ENCODE measurements at places on chromosomes 12 and 14. TPM values are rescaled to one million over a fixed set of nuclear protein-coding genes. Genes with fewer than 3 reads are reported as not detected.

DNA sequence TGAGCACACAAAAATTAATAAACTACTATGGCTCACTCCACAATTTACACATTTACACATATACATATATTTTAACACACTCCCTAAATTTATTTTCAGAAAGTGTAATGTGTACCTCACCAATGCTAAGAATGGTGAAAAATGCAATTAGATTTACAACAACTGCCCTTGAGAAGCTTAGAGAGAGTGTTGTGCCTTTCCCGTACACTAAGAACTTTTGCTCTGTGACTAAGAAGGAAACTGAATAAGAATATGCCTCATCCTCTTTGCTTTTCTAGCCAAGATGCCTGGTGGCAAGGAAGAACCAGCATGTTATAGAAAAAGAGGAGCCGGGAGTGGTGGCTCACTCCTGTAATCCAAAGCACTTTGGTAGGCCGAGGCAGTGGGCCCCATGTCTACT is 62.3 kb downstream of the SINHCAF start:
- DNase-seq = no peak
- no peak overlapping the region for H3K4me3 ChIP-seq
- no peak overlapping the region for H3K27ac ChIP-seq
- no peaks in the 10 kb centered on the region for H3K4me1 ChIP-seq
- no peaks in the 10 kb centered on the region for H3K27me3 ChIP-seq

- H3K27me3 ChIP-seq = peaks cover 23% of the 10 kb centered on the region
- no peaks in the 10 kb centered on the region for H3K36me3 ChIP-seq
These were observed 700 bp downstream of the SIX6 start for GRCh38 chr14:60509438-60510253.

- peaks cover 16% of the 10 kb centered on the region for H3K36me3 ChIP-seq
- no peak overlapping the region for H3K27ac ChIP-seq
- no peak overlapping the region for H3K4me3 ChIP-seq
- no peaks in the 10 kb centered on the region for H3K4me1 ChIP-seq
- peaks cover 5% of the 10 kb centered on the region for H3K27me3 ChIP-seq
These were observed 13.6 kb upstream of the ZNF705A start for GRCh38 chr12:8143261-8143660.

- no peak overlapping the region for H3K4me3 ChIP-seq
- H3K27me3 ChIP-seq = no peaks in the 10 kb centered on the region
- peaks cover 12% of the 10 kb centered on the region for H3K36me3 ChIP-seq
- no peak overlapping the region for H3K27ac ChIP-seq
These were observed 20.6 kb upstream of the CPM start for GRCh38 chr12:68953536-68953935.

GRCh38 chr12:16189849-16190248 is 87.6 kb downstream of the SLC15A5 start:
- H3K4me1 ChIP-seq = no peaks in the 10 kb centered on the region
- H3K4me3 ChIP-seq = no peak overlapping the region
- no peaks in the 10 kb centered on the region for H3K27me3 ChIP-seq
- no peaks in the 10 kb centered on the region for H3K36me3 ChIP-seq

CLEC7A gene
- not detected for total RNA-seq

DNA sequence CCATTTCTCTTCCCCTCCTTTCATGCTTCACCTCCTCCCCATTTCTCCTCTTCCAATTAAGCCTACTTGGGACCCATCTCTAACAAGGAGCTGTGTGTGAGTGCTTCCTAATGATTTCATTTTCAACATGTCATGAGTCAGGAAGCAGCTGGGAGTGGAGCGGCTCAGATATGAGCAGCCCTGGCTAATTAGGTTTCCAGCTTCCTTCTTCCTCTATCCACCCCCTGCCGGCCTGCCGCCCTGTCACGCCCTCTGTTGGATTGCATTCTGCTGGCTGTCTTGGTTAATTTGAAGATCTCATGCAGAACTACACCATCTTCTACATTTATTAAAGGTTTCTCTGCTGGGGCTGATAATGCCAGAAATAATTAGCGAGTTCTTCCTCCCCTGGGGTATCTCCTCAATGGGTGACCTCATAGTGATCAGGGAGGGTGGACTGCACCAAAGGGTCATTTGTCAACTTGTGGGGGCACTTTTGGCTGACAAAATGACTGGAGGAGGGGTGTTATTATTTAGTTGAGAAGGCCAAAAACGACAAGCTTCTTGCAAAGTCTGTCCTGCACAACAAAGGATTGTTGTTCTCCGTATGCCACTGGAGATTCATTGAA is 300.9 kb upstream of the SRRM4 start:
- no peaks in the 10 kb centered on the region for H3K27me3 ChIP-seq
- H3K4me1 ChIP-seq = peaks cover 8% of the 10 kb centered on the region
- no peaks in the 10 kb centered on the region for H3K36me3 ChIP-seq
- H3K4me3 ChIP-seq = no peak overlapping the region
- no peak overlapping the region for H3K27ac ChIP-seq
- peak; percentile 4 for DNase-seq

BIN2 gene
- total RNA-seq = not detected

DNA sequence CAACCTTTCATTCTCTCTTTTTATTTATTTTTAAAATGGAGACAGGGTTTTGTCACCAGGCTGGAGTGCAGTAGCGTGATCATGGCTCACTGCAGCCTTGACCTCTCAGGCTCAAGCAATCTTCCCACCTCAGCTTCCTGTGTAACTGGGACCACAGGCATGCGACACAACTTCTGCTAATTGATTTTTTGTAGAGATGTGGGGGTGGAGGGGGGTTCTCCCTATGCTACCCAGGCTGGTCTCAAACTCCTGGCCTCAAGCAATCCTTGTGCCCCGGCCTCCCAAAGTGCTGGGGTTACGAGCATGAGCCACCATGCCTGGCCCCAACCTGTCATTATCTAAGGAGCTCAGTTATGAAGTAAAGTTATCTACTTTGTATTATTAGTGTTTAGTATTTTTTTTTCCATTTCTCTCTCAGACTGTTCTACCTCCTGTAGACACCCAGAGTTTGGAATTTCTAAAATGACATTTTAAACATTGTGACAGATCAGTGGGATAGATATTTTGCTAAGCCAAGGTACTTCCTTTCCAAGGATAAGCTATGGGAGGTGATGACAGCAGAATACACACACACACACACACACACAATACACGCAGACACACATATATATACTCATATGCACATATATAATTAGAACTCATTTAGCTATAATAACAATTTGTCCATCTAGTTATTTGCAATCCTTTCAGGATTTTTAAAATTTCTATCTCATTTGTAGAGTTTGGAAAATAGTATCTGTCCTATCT is 2.1 kb upstream of the USP44 start:
- peaks cover 4% of the 10 kb centered on the region for H3K36me3 ChIP-seq
- H3K4me3 ChIP-seq = no peak overlapping the region
- H3K27me3 ChIP-seq = no peaks in the 10 kb centered on the region
- no peak overlapping the region for H3K27ac ChIP-seq
- H3K4me1 ChIP-seq = peaks cover 14% of the 10 kb centered on the region

- no peak overlapping the region for H3K27ac ChIP-seq
- peaks cover 61% of the 10 kb centered on the region for H3K36me3 ChIP-seq
- no peak for DNase-seq
- no peak overlapping the region for H3K4me3 ChIP-seq
These were observed 11.2 kb upstream of the PNMA1 start for GRCh38 chr14:73725116-73726024.

GRCh38 chr12:96774496-96775256 is 132.4 kb upstream of the NEDD1 start:
- no peaks in the 10 kb centered on the region for H3K4me1 ChIP-seq
- no peak overlapping the region for H3K27ac ChIP-seq
- no peak for DNase-seq
- no peaks in the 10 kb centered on the region for H3K36me3 ChIP-seq
- no peak overlapping the region for H3K4me3 ChIP-seq
- H3K27me3 ChIP-seq = peaks cover 2% of the 10 kb centered on the region

DNA sequence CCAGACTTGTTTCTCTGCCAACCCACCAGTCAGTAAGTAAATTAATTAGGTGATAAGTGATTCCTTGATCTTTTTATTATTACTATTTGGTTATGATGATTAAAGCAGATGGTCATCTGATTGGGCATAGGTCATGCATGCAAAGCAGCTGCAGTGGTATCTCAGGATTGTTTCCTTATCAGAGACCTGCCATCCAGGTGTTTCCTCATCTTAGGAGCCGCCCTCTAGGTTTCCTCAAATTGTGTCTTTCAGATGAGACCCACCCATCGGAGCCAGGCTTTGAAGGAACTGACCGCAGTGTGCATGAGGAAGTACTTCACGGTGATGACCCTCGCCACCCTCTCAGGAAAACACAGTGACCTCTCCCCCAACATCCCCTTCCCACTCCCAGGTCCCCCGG is 63.3 kb downstream of the ZFP36L1 start:
- H3K27me3 ChIP-seq = peaks cover 2% of the 10 kb centered on the region
- DNase-seq = no peak
- peak overlapping the region; percentile 84 for H3K27ac ChIP-seq

GRCh38 chr12:117318591-117318990 is 42.8 kb downstream of the NOS1 start:
- no peak overlapping the region for H3K4me3 ChIP-seq
- no peak for DNase-seq
- H3K4me1 ChIP-seq = no peaks in the 10 kb centered on the region
- H3K27ac ChIP-seq = no peak overlapping the region

SLC7A8 gene
- 24.3 TPM for total RNA-seq

MMP17 gene
- total RNA-seq = 6.3 TPM

BATF gene
- not detected for total RNA-seq

CCDC177 gene
- not detected for total RNA-seq

- no peak for DNase-seq
- no peaks in the 10 kb centered on the region for H3K4me1 ChIP-seq
- no peaks in the 10 kb centered on the region for H3K36me3 ChIP-seq
- H3K27me3 ChIP-seq = peaks cover 7% of the 10 kb centered on the region
- no peak overlapping the region for H3K27ac ChIP-seq
These were observed 42.1 kb upstream of the TUNAR start for GRCh38 chr14:95834496-95834895.

IL22 gene
- not detected for total RNA-seq

- peaks cover 21% of the 10 kb centered on the region for H3K27me3 ChIP-seq
- H3K27ac ChIP-seq = peak overlapping the region; percentile 79
- peaks cover 27% of the 10 kb centered on the region for H3K4me1 ChIP-seq
- H3K36me3 ChIP-seq = peaks cover 20% of the 10 kb centered on the region
- DNase-seq = no peak
These were observed 5.5 kb downstream of the AJUBA start for GRCh38 chr14:22976620-22977433.

GRCh38 chr12:125187148-125187745 is 122.0 kb downstream of the AACS start:
- peaks cover 10% of the 10 kb centered on the region for H3K4me1 ChIP-seq
- peaks cover 5% of the 10 kb centered on the region for H3K36me3 ChIP-seq
- peak overlapping the region; percentile 57 for H3K4me3 ChIP-seq
- DNase-seq = peak; percentile 32
- H3K27ac ChIP-seq = no peak overlapping the region
- H3K27me3 ChIP-seq = peaks cover 31% of the 10 kb centered on the region

All from endothelial cell (in vitro differentiated cells).